Right hindlimb (tissue), 1 donor: ENCODE measurements at places on chromosomes 6 and 20.

DNA sequence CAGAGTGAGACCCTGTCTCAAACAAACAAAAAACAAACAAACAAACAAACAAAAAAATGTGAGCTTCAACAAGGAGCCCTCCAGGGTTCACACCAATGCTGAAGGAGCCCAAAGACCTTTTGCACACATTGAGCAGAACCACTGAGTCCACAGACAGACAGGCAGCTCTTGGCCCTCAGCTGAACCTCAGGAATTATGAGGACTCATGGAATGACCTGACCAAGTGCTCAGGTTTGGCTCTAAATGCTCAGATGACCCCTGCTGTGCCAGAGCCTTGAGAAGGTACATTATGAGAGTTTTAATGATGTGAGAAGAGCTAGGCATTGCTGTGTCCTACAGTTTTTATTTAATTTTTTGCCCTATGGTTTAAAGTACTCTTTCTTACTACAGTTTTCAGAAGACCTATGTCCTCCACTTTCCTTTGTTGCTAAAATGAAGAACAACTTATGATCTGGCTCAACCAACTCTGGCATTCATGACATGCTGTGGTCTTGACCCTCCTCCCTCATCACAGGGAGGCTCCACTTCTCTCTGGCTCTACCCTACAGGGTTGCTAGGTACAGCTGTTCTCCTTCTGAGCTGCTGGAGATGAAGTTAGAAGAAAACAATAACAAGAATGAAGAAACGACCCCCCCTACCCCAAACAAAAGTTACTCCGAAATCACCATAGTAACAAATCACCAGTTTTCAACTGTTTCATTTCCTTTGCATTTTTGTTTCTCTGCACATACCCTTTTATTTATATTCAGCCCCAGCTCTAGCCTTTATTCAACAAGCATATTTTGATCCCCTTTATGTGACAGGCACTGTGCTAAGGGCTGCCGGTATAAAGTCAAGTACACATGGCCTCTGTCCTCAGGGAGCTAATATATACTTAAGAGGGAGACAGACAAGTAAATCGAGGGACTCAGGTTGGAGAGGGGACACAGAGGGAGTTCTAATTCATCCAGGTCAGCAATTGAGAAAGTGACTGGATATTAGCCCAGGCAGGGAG lies 128.7 kb upstream of the TRAF3IP2 start:
- DNase-seq: no peak

- no peak for DNase-seq
Measured at GRCh38 chr6:119749335-119749734, 399.8 kb upstream of the MAN1A1 start.

GRCh38 chr6:56891754-56892153 lies 63.2 kb upstream of the BEND6 start:
- no peak for DNase-seq

DNA sequence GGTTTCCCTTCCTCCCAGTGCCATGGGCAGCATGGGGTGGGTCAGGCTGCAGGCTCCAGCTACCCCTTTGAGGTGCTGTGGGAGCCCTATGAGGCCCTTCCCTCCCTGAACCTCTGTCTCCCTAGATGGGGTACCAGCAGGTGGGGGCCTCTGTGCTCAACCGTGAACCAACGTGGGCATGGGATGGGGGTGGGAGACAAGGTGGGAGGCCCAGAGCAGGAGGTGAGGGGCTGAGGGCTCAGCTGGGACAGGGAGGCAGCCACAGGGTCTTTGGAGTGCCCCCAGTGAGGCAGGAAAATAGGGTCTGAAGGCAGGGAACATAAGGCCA lies 33.3 kb downstream of the SUN5 start:
- DNase-seq: no peak

GRCh38 chr6:56480246-56480645 lies 162.4 kb downstream of the DST start:
- no peak for DNase-seq

DNA sequence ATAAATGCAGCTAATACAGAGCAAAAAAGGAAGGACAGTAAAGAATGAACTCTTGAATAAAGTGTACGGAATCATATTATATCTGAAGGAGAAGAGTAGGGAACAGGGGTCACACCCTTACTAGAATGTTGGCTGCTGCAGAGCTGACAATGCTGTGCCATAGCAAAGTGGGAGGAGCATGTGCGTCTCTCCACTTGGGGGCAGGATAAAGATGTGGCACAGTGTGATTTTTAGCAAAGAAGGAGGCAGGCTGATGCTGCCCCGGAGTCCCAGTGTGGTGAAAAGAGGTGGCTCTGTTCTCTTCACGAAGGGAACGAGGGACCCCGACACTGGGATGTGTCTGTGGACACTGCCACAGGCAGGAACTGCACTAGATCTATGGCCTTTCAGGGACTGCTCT lies 67.5 kb downstream of the INSM1 start:
- no peak for DNase-seq

GRCh38 chr6:118528129-118528528 lies 20.0 kb upstream of the PLN start:
- DNase-seq: no peak

DNA sequence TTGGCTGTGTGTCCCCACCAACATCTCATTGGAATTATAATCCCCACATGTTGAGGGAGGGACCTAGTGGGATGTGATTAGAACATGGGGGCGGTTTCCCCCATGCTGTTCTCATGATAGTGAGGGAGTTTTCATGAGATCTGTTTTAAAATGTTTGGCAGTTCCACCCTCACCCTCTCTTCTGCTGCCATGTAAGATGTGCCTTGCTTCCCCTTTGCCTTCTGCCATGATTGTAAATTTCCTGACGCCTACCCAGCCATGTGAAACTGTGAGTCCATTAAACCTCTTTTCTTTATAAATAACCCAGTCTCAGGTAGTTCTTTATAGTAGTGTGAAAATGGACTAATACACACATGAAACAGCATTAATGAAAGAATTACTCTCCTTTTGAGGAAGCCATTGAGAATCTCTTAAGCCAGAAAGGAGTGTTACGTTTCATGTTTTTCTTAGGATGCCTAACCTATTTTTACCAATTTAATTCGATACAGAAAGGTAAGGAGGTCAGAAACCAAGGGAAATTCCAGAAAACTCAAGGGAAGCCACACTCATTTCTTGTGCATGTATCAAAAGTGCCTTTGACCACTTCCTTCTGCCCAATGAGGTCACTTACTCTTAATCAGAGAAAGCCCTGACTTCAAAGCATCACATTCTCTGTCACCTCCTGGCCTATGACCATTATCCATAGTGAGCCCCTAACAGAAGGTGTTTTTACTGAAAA lies 24.7 kb upstream of the HINT3 start:
- DNase-seq: no peak

DNA sequence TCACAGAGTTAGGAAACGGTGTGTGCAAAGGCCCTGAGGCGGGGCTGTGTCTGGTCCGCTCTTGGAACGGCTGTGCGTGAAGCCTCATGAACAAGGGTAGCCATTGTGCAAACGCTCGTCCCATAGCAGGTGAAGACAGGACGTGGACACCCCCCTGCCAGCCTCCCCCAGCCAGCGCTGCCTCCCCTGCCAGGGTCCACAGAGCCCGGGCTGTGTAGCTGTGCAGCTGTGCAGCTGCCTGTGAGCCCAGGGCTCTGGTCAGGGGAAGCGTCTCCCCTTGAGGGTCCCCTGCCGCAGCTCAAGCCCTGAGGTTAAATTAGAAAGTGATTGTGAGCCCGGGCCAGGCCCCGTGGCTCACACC lies 139.4 kb downstream of the TAF4 start:
- DNase-seq: no peak
